ENCODE measurements at places on chromosomes 2 and 18.

DNA sequence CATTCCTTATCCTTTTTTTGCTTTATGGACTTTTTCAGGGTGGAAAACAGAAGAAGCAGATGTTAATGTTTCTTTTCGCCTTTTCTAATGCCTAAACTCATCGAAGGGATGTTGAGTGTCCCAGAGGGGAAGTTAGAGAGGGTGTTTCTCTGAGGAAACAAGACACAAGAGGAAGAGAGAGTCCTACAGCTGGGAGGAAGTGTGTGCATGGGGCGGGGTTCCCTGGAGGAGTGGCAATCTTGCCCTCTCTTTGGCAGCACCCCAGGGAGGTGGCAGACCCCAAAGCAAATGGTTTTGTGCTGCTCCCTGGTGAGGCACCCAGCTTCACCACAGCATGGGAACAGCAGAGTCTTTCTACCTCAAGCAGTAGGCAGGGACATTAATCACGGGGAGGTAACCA is 377.6 kb downstream of the RND3 start:
- no peak for DNase-seq

DNA sequence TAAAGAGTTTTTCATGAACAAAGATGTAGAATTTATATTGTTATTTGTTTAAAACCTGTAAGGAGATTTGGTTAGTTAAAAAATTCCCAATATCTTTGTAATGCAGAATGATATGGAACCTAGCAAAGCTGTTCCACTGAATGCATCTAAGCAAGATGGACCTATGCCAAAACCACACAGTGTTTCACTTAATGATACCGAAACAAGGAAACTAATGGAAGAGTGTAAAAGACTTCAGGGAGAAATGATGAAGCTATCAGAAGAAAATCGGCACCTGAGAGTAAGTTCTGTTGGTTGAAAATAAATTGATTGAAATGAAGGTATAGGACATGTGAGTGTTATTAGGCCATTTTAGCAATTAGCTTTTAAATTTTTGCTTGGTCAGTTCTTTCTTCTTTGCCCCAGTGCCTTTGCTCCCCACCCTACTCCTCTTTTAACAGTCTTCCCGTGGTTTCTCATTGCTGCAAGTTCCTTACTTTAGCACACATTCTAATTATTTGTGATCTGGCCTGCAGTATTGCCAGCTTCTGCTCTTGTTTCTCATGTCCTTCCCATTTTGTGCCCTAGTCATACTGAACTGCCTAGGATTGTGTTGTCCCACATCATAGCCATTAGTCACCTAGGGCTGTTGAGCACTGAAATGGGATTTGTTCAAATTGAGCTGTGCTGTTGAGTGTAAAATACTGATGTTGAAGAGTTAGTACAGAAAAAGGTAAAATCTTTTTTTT is 36.6 kb downstream of the VAPA start:
- no peak for DNase-seq

- DNase-seq = no peak
Observed at GRCh38 chr18:57931038-57931437, 113.0 kb upstream of the NEDD4L start.

DNA sequence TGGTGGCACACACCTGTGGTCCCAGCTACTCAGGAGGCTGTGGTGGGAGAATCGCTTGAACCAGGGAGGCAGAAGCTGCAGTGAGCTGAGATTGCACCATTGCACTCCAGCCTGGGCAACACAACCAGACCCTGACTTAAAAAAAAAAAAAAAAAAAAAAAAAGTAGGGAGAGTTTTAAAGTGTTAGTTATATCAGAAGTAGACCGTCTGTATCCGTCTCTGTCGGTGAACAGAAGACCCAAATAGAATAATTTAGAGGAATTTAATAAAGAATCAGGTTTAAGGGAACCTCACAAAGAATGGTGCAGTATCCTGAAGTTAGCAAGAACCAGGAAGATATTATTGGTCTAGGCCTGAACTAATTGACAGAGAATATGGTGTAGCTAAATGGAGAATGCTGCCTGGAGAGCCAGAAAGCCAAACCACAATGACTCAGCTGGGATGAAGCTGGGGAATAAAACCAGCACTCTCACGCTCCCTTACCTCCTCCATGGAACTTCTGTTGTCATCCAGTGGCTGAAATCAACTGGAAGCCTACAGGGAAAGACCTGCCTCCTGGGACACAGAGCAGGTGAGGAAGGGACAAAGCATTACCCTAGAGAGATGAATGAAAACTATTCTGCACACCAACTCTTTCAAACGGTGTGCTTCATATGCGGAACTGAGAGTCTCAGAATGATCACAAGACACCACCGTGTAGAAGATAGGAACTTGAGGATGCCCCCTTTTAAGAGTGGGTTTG is 39.1 kb upstream of the PLEKHM3 start:
- DNase-seq = peak; percentile 93

GRCh38 chr2:200396781-200397242 is 90.3 kb downstream of the SPATS2L start:
- no peak for DNase-seq

- DNase-seq = no peak
Observed at GRCh38 chr2:64586883-64587481, 62.9 kb downstream of the AFTPH start.

DNA sequence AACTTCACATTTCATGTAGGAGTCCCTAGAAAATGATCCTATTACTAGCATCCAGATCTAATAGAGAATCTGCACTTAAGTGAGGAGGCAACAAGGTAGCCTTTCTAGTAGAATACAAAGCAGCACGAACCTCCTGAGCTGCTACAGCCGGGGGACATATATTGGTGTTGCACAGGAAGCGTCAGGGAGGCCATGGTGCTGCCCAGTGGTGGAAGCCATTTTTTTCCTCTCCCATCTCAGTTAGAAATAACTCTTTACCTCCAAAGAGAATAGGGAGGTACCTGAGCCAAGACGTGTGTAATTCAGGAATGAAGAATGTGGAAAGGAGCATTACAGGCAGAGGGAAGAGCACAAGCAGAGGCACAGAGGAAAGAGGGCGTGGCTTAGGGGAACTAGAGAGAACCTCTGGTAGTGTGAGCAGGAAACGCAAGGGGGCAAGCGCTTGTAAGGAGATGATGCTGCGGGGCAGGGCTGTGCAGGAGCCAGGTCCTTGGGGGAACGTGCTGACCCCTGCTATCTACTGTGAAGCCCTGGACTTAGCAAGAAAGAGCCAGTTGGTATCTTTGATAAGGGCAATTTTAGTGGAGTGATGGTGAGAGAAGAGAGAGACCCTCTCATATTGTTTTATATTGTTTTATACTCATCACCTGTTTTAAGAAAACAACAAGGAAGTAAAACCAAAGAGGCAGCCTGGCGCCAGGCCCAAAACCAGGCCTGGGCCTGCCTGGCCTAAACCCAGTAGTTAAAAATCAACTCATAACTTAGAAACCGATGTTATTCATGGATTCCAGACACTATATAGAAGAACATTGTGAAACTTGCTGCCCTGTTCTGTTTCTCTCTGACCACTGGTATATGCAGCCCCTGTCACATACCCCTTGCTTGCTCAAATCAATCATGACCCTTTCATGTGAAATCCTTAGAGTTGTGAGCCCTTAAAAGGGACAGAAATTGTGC is 50.0 kb upstream of the TTC39C start:
- DNase-seq = no peak

- no peak for DNase-seq
Observed at GRCh38 chr2:56648802-56649201, 465.0 kb downstream of the CCDC85A start.

- DNase-seq = peak; percentile 10
Observed at GRCh38 chr2:29360016-29360784, 245.0 kb downstream of the CLIP4 start.

DNA sequence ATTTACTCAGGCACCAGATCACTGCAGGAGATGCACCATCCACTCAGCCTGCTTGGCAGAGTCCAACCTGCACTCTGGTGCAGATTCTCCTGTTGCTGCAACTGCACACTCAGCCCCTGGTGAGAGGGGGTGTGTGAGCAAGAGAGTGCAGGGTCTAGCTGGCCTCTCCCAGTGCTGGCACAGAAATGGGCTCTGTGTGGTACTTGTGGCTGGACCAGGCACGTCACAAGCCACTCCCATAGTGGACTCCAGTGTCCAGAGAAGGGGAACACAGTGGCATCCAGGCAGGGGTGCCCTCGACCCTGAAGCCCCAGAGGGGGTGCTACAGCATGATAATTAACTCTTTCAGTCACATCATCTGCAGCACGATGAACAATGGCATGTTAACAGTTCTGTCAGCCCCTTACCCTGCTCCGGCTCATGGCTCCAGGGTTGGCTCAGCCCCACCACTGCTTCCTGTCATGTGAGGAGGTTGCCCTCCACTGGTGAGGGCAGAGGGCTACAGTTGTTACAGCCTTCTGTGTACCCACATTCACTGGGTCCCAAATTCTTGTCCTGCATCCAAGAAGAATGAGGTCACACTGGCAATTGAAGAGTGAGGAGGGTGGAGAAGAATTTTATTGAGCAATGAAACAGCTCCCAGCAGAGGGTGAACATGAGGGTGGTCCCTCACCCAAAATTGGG is 135.7 kb downstream of the EVA1A start:
- peak; percentile 33 for DNase-seq

GRCh38 chr2:27996156-27996922 is 105.8 kb downstream of the BABAM2 start:
- DNase-seq = no peak

DNA sequence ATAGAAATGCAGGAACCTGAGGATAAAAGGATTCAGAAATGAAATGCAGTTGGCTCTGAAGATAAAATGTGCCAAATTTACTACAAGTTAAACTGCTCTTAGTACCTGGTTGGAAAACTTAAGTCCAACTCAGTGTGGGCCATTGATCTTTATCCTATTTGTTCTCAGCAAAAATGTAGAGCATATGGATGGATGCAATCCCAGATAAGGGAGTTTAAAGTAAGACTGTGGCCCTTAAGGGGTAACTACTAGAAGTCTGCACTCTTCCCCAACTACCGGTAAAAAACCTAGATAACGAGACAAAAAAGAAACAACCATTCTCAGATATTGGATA is 63.9 kb downstream of the MDH1 start:
- DNase-seq = no peak

GRCh38 chr2:71990122-71990521 is 157.5 kb downstream of the CYP26B1 start:
- no peak for DNase-seq

GRCh38 chr2:127094509-127095366 is 12.2 kb downstream of the BIN1 start:
- DNase-seq = peak; percentile 38

- no peak for DNase-seq
Observed at GRCh38 chr2:225911019-225911418, 511.5 kb downstream of the NYAP2 start.

DNA sequence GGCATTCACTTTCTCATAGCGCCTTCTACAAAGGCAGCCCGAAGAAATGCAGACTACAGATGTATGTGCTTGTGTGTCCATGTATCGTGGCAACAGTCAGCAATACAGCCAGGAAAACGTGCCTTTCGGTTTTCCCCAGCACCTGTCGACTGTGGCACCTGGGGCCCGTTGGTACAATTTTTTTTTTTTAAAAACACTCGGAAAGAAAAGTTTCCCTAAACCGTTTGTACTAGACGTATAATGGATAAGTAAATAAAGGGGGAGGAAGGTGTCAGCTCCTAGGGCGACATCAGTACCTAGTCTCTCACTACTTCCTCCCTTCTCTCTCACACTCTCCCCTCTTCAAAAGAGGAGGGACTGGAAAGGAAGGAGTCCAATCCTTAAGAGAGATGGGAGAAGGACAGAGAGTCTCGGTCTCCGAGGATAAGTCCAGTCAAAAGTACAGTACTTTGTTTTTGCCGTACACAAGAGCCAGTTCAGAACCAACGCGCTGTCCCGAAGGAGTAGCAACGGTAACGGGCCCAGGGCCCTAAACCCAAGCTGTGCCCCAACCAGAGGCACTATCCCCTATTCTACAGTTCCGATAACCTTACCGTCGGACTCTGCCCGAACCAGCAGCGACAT is 759 bp downstream of the PPP4R3B start:
- peak; percentile 59 for DNase-seq

DNA sequence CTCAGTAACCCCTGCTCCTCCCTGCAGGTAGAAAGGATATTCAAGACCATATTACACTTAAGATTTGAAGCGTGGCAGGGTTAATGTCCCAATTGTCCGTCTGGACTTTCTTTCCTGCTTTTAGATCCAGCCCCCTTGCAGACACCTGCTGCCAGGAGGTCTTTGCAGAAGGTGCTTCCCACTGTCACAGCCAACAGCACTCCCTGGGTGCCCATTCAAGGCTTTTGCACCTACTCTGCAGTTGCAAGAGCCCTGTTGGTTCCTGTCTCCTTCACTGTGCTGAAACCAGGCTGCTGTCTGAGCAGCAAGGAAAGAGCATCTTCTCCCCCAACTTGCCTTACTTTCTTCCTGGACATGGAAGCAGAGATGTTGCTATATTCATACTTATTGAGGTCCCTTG is 1043.0 kb upstream of the POU3F3 start:
- DNase-seq = no peak

DNA sequence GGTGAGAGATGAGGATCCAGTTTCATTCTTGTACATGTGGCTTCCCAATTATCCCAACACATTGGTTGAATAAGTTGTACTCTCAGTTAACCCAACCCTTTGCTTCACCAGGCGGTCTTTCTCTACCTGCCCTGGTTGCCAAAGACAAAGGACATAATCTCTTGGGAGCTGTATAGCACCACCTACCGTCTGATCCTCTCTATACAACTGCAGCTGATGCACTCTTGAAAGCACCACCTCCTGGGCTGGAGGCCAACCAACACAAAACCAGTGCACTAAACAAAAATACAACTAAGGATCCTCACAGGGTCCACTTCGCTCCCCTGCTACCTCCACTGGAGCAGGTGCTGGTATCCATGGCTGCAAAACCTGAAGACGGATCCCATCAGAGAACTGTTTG is 473.6 kb upstream of the NRXN1 start:
- no peak for DNase-seq

DNA sequence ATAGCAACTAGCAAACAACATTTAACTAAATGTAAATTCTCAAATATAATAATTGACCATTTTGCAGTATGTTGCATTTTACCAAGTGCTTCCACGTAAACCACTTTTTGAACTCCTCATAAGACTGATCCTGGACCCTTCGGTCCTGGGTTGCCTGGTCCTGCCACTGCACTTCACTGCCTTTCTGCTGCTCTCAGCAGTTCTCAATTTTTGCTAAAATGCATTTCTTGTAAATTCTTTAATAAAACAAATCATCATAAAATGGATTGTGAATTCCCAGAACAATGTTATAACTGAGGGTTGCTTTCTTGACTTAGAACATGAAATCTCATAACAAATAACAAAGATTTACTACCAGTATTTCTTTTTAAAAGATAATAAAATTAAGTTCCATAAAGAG is 12.9 kb upstream of the ADAM23 start:
- DNase-seq = no peak

DNA sequence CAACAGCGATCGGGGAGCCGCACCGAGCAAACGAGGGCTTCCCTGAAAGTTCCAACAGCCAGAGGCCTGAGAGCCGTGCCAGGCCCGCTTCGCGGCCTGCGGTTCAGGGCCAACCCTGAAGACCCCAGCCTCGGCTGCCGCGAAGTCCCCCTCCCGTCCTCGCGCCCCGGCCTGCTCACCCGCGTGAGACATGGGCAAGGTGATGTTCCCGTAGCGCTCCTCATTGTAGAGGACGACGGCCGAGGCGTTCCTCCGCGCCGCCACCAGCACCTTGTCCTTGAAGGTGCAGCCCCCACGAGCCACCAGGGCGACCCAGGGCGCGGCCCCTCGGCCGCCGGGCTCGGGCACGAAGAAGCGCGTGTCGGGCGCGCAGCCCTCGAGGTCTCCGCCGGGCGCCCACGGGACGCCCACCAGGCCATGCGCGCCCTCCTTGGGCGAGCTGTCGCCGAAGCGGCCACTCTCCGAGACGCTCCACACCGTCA is 510 bp downstream of the RNF149 start:
- peak; percentile 13 for DNase-seq

GRCh38 chr18:69158944-69159343 is 241.7 kb upstream of the DOK6 start:
- DNase-seq = no peak
